ENCODE measurements at places on chromosomes 3 and 15.

- DNase-seq = no peak
Observed at GRCh38 chr3:183409219-183409618, 19.2 kb downstream of the MCF2L2 start.

DNA sequence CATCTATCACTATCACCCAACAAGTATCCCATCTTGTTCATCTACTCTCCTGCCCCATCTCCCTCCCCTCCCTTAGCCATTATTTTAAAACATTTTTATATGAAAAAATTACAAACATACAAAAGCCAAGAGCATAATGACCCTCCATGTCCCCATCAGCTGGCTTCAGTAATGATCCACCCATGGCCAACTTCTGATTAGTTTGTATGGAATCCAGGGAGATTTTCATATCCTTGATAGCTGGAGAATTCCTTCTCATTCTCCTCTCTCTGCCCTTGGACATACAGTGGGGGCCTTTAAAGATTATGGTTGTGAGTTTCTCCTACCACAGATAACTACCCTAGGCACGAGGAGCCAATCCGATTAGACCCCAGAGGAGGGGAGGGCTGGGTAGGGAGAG is 40.2 kb downstream of the IRAK2 start:
- no peak for DNase-seq

DNA sequence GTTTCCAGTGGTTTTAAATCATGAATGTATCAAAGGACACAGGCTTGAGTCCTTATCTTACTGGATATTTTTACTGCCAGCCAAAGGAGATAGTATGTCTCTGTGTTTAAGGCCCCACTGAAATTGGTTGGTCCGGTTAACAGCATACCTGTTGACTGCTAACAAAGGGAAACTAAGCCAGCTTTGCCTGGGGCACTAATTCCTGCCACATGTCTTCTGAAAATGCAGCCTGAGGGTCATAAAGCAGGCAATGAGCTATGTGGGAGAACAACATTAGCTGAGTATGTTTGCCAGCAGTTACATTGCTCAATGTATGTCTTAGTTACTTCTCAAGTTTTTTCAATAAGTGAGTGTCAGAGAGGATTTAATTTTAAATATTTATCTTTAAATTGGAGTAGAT is 12.4 kb downstream of the PLS1 start:
- no peak for DNase-seq

DNA sequence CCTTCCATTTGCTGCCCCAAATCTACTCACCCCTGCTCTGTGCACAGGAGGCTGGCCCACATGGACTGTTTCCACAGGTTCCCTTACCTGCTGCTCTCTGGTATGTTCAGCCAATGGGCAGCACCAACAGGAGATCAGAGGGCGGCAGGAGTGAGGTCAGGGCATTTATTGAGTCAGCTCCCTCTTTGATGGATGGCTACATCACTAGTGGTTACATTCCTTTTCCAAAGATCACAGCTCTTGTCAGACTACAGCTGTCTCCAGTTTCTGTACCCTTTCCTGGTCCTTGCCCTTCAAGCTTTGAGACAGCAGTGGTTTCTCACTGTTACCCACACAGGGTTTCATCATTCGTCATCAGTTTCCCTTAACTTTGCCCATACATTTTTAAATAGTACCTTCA is 325.1 kb downstream of the SUCLG2 start:
- DNase-seq = no peak

GRCh38 chr15:33888176-33888575 is 80.1 kb upstream of the CHRM5 start:
- no peak for DNase-seq

DNA sequence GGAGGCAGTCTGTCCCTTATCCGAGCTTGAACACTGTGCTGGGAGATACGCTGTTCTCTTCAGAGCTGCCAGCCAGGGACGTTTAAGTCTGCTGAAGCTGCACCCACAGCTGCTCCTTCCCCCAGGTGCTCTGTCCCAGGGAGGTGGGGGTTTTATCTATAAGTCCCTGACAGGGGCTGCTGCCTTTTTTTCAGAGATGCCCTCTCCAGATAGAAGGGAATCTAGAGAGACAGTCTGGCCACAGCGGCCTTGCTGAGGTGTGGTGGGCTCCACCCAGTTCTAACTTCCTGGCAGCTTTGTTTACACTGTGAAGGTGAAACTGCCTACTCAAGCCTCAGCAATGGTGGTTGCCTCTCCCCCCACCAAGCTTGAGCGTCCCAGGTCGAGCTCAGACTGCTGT is 319.9 kb upstream of the GRM7 start:
- no peak for DNase-seq

GRCh38 chr3:46414739-46415138 is 7.7 kb downstream of the CCRL2 start:
- no peak for DNase-seq

GRCh38 chr15:34436126-34436955 is 1.3 kb downstream of the GOLGA8A start:
- DNase-seq = no peak

DNA sequence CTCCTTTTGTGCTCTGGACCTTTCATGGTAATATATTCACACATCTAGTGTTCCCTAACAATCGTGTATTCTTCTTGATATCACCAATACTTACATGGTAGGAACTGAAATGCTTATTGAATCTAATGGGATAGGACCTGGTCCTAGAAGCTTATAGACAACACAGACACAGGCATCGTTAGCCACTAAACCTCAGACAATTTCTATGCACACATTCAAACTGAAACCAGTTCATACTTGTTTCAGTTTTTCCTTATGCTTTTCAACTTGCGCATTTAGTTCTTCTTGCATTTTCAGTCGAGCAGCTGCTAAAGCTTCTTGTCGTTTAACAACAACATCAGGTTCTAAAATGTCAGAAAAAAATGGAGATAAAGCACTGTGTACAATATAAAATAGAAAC is 2.3 kb downstream of the SELENOS start:
- DNase-seq = peak; percentile 48

GRCh38 chr3:125125821-125126245 is 70.0 kb upstream of the HEG1 start:
- no peak for DNase-seq

- DNase-seq = no peak
Observed at GRCh38 chr15:63371297-63371918, 10.2 kb downstream of the CA12 start.

DNA sequence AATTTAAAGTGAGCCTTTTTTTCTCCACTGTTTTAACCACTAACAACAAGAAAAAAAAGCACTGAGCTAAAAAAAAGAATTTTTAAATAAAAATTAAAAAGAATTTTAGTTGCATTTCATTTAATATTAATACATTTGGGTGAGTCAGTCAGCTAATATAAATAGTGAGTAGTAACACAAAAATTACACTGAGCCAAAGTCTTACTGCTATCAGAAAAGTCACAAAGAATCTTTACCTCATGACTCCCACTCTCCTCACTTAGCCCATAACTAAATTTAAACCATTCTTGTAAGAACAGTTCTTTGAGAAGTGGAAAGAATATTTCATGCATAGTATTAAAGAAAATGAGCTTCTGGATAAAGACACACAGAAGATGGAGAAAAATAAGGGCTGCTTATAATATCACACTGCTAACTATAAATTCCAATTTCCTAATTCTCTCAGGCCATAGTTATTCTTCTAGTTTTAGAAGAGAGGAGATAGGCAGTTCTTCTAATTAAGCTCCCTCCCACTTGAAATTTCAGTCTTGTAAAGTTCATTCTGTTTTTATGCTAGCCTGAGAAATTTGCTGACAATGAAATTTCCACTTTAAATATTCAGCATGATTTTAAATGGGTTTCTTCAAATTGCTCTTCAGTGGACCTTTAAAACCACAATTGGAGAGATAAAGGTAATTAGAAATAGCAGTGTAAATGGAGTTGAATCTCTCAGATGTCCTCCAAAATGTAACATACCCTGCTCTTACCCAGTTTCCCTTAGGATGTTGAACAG is 17.6 kb downstream of the SHQ1 start:
- DNase-seq = no peak

- no peak for DNase-seq
Observed at GRCh38 chr3:112084980-112085705, 1.0 kb upstream of the C3orf52 start.

GRCh38 chr3:6523043-6523442 is 337.9 kb upstream of the GRM7 start:
- no peak for DNase-seq

DNA sequence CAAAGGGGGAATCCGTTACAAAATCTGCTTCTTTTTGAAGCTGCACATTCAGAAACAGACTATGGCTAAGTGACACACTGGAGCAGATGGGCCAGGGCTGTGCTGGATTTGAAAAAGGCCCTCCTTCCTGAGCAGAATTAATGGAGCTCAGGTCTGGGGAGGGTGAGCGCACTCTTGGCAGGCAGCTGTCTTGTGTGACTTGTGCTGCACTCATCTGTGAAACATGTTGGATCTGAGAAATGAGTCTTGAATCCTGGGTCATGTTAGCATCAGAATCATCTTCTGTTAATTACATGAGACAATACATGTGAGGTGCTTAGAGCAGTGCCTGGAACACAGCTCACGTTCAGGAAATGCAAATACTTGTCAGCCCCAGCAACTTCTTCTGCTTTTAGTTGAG is 219.6 kb downstream of the THSD4 start:
- DNase-seq = no peak

GRCh38 chr15:59313641-59314332 is 58.9 kb downstream of the MYO1E start:
- DNase-seq = peak; percentile 82

GRCh38 chr3:105493305-105493892 is 126.7 kb downstream of the ALCAM start:
- DNase-seq = no peak

- DNase-seq = no peak
Observed at GRCh38 chr3:40583691-40584090, 58.9 kb downstream of the ZNF621 start.

GRCh38 chr15:101244036-101244781 is 7.6 kb downstream of the CHSY1 start:
- no peak for DNase-seq

DNA sequence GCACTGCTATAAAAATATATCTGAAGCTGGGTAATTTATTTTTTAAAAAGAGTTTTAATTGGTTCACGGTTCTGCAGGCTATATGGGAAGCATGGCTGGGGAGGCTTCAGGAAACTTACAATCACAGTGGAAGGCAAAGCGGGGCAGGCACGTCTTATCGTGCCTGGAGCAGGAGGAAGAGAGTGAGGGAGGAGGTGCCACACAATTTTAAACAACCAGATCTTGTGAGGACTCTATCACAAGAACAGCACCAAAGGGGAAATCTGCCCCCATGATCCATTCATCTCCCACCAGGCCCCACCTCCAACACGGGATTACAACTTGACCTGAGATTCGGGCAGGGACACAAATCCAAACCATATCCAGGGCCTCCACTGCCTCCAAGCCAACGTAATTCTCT is 75.0 kb downstream of the MCF2L2 start:
- DNase-seq = no peak

- no peak for DNase-seq
Observed at GRCh38 chr3:135081856-135082434, 286.9 kb downstream of the EPHB1 start.

DNA sequence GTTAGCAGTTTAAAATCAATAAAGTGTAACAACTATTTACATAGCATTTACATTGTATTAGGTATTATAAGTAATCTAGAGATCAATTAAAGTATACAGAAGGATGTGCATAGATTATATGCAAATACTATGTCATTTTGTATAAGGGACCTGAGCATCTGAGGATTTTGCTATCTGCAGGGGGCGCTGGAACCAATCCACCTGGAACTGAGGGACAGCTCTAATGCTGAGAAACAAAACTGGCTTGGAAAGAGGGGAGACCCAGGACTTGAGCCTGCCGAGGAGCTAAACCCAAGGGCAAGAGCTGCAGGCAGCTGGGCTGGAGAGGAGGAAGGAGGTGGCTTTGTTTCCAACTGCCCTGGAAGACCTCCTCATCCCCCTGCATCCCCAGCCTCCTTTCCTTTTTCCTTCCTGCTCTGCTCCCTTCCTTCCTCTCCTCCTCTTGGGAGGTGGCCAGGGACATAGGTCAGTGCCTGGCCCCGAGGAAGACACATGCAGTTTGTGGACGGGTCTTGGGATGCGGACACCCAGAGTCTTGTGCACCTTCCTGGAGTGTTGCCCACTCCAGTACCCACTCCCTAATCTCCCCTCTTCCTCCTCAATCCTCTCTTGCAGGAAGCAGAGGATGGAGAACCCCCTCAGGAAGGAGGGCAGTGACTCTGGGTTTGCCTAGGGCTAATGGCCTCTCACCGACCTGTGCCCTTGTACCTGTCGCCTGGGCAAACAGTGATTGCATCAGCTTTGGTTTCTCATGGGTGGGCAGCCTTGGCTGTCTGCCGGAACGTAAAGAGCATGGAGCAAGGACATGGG is 825 bp upstream of the RTP3 start:
- DNase-seq = peak; percentile 36

GRCh38 chr3:41026394-41027177 is 172.7 kb upstream of the CTNNB1 start:
- DNase-seq = no peak
